NCI-H1092 (cell line): ENCODE measurements at places on chromosomes 11 and 22.

GRCh38 chr11:66840317-66841091, 2.7 kb upstream of the RCE1 start:
- no peak for DNase-seq

GRCh38 chr11:128374026-128374425, 213.3 kb downstream of the ETS1 start:
- DNase-seq, result no peak

GRCh38 chr22:42001706-42002105, 3.1 kb downstream of the WBP2NL start:
- no peak for DNase-seq

DNA sequence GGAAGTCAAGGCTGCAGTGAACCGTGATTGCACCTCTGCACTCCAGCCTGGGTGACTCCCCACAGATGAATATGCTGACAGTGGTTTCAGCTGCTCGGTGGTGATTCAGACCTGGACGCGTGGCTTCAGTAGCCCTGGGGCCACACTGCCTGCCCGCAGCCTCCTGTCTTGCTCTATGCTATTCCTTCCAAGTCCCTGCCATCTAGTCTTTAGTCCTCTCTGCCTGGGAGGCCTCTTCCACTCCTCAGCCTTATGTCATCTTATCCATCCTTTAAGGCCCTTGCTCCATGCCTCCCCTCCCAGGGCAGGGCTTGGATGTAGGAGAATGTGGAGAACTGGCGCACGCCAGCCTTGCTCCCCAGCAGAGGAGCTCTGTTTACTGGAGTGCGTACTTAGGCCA, 23.0 kb downstream of the YDJC start:
- DNase-seq, result no peak

DNA sequence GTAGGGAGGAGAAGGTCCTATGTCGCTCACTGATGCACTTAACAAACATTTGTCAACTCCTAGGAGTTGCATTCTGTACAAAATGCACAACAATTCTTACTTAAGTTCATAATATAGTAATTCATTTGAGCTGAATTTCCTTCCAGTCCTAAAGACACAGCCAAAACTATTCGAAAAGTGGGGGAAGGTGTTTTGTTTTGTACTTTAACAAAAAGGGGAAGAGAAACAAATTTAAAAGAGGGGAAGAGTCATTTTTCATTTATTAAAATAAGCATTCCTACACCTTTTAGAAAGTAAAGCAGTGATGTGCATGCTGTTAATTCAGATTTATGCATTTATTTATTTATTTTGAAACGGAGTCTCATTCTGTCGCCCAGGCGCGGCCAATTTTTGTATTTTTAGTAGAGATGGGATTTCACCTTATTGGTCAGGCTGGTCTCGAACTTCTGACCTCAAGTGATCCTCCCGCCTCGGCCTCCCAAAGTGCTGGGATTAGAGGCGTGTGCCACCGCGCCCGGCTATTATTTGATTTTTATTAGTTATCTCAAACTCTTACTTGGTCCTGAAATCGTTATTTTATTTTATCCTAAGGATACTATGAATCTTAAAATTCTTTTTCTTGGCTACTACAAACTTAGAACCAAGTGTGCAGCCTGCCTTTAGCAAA, 1.1 kb upstream of the FANCF start:
- no peak for DNase-seq

DNA sequence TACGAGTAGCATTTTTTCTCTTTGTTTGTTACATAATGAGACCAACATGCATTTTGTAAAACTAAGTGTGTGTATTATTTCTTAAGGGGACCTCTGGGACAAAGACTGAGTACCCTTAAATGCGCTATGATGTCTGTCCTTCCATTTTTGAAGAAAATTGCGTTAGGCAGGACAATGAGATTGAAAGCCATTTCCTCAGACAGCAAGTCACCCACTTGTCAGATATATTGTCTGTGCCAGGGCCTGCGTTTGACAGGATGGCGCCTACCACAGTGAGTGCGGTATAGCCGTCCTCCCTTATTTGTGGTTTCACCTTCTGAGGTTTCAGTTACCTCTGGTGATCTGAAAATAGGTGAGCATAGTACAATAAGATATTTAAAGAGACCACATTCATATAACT, 2.2 kb downstream of the AP2A2 start:
- no peak for DNase-seq
